HCT116 (cell line): ENCODE measurements at places on chromosomes 2 and 18. TPM values are rescaled to one million over a fixed set of nuclear protein-coding genes. Genes with fewer than 3 reads are reported as not detected.

- no peak for DNase-seq
Observed at GRCh38 chr2:176091329-176092258, 927 bp upstream of the HOXD13 start.

DNA sequence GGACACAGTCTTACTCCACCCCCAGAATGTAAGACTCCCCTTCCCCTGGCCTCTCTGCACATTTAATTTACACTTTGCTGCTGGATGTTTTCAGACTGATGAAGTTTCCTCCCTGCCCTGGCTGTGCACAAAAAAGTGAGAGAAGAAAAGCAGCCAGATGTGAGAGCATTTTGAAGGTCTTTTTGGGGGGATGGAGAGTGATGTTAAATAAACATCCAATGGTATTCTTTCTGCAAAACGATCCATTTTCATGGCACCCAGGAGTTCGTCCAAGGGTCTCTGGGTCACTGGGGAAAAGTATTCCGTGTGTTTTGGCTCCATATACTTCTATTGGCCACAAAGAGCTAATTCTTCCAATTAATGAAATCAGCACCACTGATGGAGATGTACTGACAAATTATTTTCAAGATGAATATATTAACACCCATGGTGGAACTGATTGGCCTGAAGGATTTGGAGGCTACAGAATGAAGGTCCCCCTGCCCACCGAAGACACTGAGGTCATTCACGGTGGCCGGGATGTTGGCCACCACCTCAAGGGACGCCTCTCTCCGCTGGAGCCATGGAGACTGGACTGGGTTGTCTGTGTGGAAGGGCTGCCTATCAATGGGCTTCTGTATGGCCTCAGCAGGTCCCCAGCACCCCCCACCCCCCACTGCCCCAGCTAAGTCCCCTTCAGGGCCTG, 107.6 kb upstream of the PKDCC start:
- no peak for DNase-seq

The HSBP1L1 gene
- total RNA-seq, result 41.4 TPM

GRCh38 chr2:152583512-152584229, 133.6 kb downstream of the PRPF40A start:
- no peak for DNase-seq

- DNase-seq, result peak; percentile 57
Observed at GRCh38 chr2:10668402-10669012, 21.3 kb downstream of the NOL10 start.

DNA sequence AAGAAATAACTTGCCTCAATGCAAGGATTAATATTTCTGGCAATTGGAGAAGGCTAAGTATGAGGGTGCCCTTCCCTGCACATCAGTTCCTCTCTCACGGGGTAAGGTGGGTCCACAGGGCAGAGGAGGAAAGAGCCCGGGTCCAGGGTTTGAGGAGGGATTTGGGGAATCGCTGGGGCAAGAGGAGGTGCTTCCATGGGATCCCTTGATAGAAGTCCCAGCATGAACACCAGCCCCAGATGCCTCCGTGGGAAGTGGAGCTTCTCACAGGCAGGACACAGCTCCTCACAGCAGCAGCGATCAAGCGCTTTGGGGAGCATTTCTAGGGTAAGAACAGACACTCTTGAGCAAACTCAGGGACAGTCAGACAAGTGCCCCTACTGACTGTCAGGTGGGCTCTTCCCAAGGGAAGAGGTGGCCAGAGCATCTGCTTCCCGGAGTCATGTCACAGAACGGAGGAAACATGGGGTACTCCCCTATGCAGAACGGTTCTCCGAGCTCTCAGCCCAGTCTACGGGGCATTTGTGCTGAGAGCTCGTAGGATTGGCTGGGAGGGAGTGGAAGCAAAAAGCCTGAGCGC, 218.9 kb upstream of the ARL4C start:
- no peak for DNase-seq

- DNase-seq, result no peak
Observed at GRCh38 chr2:230657462-230657861, 55.2 kb upstream of the CAB39 start.

GRCh38 chr2:58558881-58559280, 317.8 kb upstream of the FANCL start:
- DNase-seq, result no peak

DNA sequence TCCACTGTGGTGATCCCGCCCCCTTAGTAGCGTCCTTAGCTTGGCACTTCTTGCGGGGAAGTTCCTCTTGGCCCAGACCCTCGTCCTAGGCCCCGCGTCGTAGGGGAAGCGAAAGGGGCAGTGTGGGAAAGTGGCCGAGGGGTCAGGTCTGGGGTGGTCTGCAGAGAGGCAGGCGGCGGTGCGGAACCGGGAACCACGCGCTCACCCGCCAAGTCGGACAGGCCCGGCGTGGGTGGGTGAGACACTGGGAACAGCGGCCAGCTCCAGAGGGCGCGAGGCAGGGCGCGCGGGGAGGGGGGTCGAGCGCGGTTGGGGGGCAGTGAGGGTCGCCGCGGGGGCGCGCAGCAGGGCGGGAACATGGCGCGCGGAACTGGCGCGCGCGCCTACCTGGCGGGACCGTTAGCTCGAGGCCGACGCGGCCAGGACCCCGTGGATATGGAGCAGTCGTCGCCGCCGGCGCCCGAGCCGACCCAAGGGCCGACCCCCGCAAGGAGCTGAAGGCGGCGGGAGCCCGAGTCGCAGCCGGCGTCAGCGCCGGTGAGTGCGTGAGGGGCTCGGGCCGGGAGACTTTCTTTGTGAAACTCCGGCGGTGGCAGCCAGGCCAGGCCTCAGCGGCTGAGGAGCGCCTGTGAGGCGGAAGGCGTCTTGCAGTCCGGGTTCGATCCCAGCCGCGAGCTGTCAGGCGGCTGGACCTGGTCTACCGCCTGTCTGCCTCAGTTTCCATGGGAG, 2896.7 kb upstream of the TEKT4 start:
- no peak for DNase-seq

GRCh38 chr2:157764386-157764785, 111.7 kb downstream of the ACVR1 start:
- no peak for DNase-seq

The COBLL1 gene
- 3.6 TPM for total RNA-seq

- DNase-seq, result no peak
Observed at GRCh38 chr2:28710545-28710944, 41.1 kb upstream of the PPP1CB start.

The DOK6 gene
- total RNA-seq, result not detected

DNA sequence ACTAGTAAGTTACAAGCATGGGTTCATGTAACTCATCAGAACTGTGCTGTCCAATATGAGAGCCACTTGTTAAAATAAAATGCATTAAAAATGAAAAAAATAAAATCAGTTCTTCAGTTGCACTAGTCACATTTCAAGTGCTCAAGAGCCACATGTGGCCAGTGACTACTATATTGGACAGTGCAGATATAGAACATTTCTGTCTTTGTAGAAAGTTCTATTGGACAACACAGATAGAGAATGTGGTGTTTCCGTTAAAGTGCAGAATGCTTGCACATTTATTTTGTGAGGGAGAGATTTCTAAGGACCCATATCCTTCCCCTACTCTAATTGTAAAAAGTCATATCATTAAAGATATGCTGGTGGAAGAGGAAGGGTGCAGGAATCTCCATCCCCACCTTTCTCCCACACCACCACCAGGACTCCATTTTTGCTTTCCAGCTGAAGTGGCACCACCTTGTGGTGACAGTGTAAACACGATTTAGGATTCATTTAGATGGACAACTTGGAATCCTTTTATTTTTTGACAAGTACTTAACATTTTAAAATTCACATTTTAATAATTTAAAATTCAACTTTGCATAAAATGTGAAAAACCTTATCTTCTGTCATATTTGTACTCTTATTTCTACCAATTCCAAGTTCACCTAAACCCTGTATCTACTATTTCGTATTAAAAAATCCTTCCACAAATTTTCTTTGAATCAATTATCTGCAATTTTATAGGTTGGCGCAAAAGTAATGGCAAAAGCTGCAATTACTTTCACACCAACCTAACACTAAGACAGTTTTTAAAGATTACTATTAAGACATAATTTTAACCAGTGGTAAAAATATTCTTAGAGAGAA, 9.4 kb upstream of the CD302 start:
- DNase-seq, result peak; percentile 52

DNA sequence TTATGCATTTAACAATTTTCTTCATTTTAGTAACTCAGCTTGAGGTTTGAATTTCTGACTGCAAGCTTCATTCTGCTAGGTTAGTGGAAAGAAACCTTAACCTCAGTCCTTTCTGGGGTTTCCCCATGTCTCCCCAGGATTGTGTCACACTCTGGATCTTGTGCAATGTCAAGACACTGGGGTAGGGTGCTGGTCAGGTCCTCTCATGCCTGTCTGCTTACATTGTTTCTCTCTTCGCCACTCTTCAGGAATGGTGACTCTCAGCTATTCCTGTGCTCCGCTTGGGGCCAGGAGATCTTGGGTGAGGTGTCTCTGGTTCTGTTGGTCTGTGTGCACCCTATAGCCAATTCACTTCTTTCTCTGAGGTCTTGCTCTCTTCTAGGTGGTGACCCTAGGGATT, 23.9 kb downstream of the CTLA4 start:
- DNase-seq, result no peak

DNA sequence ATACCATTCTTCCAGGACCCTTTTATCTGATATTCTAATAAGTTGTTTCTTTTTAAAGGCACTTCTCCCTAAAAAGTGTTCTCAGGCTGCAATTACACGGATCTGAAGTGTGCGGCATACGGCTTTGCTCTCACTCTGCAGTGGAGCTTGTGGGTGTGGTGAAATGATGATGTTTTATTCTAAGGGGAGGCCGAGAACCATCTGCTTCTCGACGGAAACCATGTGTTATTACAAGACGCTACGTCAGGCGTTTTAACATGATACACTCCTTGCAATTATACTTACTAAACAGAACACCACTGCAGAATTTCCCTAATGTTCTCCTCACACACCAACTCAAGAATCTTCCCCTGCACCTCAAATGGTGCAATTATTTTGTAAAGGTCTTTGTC, 34.9 kb upstream of the CTDP1 start:
- DNase-seq, result no peak

DNA sequence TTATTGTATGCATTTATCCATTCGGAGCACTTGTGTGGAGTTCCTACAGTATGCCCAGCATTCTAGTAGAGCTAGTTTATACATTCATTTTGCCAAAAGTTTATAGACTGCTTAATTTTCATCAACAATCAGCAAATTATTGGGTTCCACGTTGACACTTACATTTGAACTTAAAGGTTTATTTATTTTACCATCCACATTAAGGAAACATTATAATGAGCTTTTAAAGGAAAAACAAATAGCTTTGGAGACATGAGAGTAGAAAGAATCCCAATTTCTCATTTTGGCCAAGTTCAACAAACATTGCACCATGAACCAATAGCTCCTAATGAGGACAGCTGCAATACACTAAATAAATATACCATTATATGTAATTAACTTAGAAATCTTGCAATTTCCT, 501.2 kb upstream of the SMIM21 start:
- DNase-seq, result no peak

GRCh38 chr2:231642631-231643494, 50.2 kb downstream of the TEX44 start:
- DNase-seq, result peak; percentile 99
